G401 (cell line): ENCODE measurements at places on chromosomes 13 and 19.

DNA sequence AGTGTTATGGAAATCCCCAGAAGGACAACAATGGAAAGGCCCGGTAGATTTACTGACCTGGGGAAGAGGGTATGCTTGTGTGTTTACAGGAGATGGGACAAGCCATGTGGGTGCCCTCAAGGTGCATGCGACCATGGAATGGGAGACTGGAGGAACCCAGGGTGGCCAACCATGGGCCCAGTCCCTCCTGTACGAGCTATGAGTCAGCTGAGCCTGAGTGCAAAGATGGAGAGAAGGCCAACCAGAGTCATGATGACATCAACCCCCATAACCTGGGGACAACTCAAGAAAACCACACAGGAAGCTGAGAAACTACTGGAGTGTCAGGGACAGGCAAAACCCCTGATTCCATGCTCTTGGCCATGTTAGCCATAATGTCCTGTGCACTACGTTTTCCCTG lies 7.8 kb downstream of the ZNF350 start:
- DNase-seq: no peak

DNA sequence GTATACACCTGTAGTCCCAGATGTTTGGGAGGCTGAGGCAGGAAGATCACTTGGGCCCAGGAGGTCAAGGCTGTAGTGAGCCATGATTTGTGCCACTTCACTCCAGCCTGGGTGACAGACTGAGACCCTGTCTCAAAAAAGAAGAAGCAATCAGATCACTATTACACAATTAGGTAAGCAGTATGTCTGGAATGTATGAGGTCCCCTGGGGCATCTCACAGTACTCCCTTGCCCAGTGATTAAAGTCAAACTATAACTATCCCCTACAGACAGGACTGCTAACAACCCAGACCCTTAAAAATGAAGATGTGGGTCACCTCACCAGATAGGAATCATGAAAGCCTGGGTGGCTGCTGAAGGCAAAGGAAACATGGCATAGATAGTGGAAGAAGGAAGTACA lies 9.4 kb upstream of the PAN3 start:
- DNase-seq: no peak

DNA sequence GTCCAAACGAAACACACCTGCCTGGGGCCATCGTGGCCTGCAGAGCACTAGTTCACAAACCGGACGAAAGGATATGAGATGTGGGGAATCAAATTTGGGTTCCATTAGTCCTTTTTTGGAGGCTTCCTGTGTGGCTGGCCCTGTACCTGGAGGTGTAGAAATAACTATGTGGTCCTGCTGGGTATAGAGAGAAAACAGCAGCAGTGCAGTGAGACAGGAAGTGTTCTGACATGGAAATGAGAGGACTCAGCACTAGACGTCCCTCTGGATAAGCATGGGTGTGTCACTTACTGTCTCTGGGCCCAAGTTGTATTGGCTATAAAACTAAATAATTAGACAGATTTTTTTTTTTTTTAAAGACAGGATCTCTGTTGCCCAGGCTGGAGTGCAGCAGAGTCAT lies 12.3 kb downstream of the KDELR1 start:
- no peak for DNase-seq

DNA sequence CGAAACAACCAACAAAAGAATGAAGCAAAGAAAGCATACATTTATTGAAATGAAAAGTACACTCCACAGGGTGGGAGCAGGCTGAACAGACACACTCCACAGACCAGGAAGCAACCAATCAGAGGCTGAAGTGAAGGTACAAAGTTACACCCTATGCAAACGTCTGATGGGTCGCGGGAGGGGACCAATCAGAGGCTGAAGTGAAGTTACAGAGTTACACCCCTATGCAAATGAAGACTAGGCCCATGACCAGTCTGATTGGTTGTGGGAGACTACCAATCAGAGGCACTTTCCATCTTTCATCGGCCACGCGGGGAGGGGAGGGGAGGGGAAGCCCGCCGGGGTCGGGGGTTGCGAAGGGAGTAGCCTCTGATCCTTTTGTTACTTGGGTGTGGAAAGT lies 12.4 kb upstream of the FBL start:
- peak; percentile 3 for DNase-seq

GRCh38 chr13:95470574-95471366 lies 81.8 kb upstream of the CLDN10 start:
- no peak for DNase-seq

GRCh38 chr19:33471111-33471996 lies 50.2 kb downstream of the PEPD start:
- no peak for DNase-seq

- no peak for DNase-seq
These were observed 1.2 kb downstream of the RFXAP start for GRCh38 chr13:36820222-36820621.

DNA sequence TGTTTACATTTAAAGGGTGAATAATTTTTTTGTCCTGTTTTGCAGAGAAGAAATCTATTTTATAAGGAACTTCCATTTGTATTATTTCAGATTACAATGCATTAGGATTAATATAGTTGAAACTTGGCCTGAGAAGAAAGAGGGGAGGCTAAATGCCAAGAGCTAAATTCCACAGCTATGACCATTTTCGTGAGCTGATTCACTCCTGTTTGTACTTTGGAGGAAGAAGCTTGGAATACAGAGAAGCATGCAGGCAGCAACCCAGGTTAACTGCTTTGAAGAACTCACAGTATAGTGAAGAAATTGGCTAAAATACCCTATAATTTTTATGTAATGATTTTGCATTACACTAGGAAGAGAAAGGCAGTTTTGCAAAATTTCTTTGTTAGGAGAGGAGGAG lies 309.4 kb upstream of the KLF12 start:
- no peak for DNase-seq

DNA sequence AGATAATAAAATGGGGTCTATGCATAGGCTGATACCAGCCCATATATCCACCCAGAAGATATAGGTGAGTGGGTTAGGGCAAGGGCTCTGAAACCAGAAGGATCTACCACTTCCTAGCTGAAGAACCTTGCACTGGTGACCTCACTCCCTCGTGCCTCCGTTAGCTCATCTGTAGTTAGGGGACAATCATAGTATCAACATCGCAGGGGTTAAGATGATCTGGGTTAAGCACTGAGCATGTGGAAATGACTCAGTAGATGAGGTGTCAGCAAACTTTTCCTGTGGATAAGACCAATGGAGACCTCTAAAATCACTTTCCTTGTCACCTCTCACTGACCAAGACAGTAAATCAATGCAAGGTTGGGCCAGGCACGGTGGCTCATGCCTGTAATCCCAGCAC lies 30.5 kb downstream of the TNFSF14 start:
- DNase-seq: no peak

- no peak for DNase-seq
These were observed 214.8 kb upstream of the UBL3 start for GRCh38 chr13:30065181-30065580.

DNA sequence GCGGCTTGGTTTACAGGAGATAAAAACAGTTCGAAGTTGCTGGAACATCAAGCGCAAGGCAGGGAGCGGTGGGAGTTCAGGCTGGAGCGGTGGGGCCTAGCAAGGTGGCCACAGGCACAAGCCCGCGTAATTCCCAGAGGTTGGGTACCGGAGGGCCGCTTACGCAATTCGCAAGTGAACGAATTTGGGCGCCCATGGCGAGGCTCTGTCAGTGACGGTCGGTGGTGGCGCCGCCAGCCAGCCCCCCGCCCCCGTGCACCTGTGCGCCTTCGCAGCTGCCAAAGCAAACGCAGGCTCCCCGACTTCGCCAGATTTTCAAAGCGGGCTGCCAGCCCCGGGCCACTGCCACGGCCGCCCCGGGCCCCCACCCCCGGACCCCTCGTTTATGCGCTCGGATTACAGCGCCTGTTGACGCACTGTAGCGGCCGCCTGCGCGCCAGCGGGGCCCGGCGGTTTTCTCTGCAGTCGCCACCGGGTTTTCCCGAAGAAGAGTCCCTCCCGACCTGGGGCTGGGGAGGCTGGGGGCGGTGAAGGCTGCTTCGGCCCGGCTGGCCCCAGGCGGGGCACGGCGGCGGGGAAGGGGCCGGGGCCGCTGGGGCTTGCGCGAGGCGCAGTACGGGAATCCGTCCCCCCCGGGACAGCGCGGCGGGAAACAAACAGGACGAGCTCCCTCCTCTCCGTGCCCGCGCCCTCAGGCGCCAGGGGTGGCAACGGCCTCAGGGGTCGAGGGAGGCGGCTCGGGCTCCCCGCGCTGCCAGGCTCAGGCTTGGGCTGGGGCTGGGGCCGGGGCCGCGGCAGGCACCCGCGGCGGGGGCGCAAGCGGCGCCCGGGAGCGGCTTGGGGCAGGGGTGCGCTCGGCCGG lies 709 bp downstream of the N4BP2L1 start:
- DNase-seq: peak; percentile 64

DNA sequence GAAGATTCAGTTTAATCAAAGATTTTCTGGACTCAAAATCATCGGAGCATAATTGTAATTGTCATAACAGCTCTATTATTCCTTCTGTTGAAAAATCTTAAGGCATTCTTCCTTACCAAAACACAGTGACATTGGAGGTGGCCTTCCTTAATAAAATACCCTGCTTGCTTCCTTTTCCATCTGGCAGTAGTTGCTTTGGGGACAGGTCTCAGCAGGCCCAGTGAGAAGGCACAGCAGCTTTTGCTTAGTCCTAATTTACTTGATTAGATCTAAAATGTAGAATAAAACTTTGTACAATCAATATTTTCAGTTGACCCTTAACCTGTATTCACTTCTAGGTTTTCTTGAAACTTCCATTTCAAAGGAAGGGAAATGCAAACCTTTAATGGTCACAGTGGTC lies 471.6 kb downstream of the PCDH20 start:
- no peak for DNase-seq

DNA sequence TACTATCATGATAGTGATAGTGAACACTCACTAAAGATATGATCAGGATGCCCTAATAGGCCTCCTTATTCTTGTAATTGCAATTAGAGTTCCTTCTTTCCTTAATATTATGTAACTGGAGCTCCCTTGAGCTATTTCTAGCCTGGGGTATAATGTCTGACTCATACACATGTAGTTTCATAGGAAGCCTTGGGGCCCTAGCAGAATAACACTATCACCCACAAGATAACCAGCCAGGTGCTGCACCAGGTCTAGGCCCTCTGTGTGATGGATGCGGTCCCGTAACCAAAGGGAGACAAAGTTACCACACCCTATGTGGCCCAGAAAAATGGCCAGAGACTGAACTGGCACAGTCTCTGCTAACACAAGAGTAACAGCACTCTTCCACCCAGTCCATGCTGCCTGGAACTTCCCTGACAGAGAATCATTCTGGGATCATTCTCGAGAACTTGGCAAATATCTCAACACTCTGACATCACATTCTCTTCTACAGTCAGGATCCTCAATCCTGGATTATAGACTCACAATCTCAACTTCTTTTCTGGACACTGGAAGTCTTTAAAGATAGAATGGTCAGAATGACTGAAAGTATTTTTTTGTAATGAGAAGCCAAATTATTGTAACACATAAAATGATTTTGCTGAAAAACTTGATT lies 32.6 kb upstream of the IGFL4 start:
- DNase-seq: no peak

DNA sequence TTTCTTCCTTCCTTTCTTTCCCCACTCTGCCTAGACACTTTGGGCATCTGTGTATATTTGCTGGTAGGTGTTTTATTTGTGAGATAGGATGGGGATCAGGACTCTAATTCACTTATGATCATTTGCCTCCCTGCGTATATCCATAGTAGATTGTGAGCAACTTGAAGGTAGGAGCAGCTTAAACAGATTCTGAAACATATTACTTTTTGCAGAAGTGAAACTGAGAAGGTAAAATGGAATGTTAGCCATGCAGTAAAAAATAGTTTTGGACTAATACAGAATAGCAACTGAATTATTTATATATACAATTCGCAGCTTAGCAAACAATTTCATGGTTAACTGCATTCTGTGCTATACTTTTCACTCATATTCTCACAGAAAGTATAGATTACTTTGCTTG lies 38.7 kb downstream of the RNF6 start:
- DNase-seq: no peak

- DNase-seq: no peak
These were observed 24.1 kb upstream of the NFIC start for GRCh38 chr19:3342246-3342645.
